Mammary epithelial cell (primary cell): ENCODE measurements at places on chromosomes 5 and 9. TPM values are rescaled to one million over a fixed set of nuclear protein-coding genes. Genes with fewer than 3 reads are reported as not detected.
A peak's percentile ranks its signal among the peaks of the same experiment; 100 is the strongest.

DNA sequence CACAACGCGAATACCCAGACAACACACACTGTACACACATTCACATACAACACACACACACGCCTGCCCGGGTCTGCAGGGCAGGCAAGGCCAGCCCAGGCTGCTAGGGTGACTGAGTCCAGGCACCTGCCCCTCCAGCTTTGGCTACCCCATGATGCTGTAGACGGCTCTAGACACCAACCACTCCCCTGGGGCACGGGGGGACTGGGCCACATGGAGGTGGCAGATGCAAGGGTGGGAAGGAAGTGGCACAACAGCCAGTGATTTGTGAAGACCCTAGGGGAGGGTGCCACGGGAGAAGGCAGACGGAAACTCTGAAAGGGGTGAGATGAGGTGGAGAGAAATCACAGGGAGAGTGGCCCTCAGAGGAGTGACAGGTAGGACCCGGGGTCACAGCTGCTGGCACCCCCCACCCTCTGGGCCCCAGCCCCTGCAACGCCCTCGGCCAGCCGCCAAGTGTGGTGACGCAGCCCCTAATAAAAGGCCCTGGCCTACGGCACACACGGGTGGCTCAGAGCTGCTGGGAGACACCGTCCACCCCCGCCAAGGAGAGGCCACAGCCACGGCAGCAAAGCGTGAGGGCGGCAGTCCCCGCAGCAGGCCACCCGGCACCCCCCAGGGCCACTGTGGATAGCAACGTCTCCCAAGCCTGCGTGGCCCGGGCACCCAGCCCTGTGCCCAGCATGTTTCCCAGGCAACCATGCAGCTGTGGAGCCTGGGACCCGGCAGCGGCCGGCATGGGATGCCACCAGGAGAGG lies 6.6 kb upstream of the CCDC187 start:
- no peak for DNase-seq

- DNase-seq, result no peak
These were observed 107.6 kb downstream of the C9orf50 start for GRCh38 chr9:129513282-129513681.

DNA sequence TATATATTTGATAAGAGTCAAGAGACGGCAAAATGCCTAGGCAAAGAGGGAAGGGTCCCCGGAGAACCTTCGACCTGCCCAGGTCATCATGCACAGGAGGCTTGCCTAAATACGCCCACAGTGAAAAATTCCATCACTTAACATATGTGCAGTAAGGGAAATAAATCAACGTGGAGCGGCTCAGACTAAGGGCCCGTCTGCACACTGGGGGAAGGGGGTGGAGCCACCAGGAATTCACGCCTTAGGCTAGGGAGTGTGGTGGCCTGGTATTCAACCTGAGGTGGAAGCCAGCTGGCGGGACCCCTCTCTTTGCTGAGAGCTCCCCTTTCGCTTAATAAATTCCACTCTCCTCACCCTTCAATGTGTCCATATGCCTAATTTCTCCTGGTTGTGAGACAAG lies 8.3 kb downstream of the PTBP3 start:
- no peak for DNase-seq

DNA sequence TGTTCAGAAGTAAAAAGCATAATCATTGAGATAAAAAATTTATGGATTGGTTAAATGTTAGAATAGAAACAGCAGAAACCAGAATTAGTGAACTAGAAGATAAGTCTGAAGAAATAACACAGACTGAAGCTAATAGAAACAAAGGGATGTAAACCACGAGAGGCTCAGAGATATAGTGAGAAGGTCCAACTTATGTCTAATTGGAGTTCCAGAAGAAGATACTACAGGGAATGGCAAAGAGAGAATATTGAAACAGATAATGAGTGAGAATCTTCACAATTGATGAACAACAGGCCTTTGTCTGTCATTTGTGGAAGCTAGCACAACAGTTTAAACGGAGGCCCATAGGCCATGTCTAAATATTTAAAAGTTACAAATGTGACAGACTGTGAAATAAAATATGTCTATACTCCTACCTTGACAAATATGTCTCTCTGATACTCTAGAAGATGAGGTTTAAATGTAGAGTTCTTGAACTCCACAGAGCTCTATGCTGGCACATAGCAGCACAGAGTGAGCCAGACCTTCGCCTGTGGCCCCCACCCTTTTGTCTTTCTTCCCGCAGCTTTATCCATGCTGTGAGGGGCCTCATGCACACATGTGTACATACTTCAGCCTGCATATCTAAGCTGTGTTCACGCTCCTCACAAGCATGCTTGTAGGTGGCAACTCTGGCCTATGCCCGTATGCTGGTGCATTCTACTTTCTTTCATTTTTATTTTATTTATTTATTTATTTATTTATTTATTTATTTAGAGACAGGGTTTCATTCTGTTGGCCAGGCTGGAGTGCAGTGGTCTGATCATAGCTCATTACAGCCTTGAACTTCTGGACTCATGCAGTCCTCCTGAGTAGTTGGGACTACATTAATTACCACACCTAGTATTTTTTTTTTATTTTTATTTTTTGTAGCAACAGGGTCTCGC lies 45.0 kb upstream of the ABL1 start:
- DNase-seq, result no peak

DNA sequence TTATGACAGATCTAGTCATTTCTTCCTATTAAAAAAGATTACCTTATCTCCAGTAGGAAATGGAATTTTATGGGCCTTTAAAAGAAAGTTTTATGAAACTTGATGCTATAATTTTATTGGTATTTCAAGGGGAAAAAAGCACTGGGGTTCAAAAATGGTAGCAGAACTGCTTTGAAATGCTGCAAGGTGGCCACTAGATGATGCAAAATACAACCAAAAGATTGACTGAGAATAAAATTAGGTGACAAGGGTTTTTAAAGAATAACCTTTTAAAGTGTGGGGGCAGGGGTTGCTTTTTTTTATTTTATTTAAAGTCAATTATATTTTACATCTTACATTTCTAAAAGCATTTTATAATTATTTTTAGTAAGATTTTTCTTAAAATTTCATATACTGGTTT lies 61.7 kb downstream of the KLF9 start:
- no peak for DNase-seq

DNA sequence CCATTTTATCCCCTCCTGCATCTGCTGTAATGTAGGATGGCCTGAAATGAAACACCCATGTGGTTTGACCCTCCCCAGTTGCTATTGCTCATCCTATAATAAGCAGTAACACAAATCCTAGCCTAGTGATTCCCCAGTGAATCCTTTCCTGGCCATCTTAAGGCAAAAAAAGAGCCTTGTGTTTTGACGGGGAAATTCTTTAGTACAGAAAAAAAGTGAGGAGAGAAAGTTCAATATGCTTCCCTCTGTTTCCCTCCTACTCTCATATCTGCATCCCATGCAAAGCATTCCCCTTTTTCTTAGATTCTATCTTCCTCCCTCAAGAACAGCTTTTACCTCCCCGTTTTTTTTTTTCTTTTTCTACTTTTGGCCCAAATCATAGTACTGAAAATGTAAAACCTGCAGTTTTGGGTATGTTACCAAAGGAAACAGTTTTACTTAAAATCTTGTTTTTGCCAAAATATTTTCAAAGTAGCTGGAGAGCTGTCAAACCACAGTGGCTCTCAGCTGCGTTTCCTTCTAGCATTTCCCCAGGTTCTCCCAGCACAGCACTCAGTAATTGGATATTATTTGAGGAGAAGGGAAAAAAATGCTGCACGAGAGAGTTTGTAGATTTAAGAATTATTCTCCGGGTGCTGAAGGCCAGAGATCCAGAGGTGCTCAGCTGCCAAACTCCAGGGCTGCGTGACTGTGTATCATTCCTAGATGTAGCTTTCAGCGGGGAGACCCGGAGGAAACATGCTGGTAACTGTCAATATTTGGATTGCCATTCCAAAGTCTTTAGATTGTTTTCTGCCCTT lies 321.4 kb downstream of the NPR3 start:
- DNase-seq, result no peak

GRCh38 chr5:60916646-60917045 lies 28.2 kb downstream of the ERCC8 start:
- peak; percentile 10 for DNase-seq

DNA sequence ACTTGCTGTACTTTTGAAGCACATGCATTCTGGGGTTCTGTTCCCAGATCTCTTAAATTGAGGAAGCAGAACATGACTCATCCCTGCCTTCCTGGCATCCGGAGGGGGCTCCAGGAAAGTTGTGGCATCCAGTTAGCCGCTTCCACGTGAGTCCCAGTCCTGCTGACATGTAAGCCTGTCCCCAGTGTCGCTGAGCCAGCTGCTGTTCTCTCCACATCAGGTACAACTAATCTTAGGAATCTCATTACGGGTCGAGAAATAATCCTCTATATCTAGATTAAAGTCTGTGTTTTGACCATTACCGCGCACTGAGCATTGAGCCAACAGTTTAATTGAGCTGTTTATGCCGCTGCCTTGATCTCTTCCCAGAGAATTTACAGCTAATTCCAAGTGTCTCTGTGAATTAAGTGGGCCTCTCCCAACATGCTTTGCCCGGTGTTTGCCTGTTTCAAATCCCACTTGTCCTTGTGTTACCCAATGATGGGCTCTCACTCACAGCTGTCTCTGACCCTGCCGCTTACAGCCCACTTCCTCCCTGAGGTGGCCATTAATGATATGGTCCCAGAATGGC lies 10.5 kb upstream of the SHB start:
- DNase-seq, result no peak

GRCh38 chr5:88389338-88390095 lies 120.9 kb upstream of the TMEM161B start:
- no peak for DNase-seq

IL17B gene
- not detected for polyA plus RNA-seq

RASA1 gene
- polyA plus RNA-seq, result 37.4 TPM

PCDHGA3 gene
- polyA plus RNA-seq, result 0.75 TPM
